Right ventricle myocardium superior (tissue), 1 donor: ENCODE measurements at places on chromosomes 11 and 22. TPM values are rescaled to one million over a fixed set of nuclear protein-coding genes. Genes with fewer than 3 reads are reported as not detected.

DNA sequence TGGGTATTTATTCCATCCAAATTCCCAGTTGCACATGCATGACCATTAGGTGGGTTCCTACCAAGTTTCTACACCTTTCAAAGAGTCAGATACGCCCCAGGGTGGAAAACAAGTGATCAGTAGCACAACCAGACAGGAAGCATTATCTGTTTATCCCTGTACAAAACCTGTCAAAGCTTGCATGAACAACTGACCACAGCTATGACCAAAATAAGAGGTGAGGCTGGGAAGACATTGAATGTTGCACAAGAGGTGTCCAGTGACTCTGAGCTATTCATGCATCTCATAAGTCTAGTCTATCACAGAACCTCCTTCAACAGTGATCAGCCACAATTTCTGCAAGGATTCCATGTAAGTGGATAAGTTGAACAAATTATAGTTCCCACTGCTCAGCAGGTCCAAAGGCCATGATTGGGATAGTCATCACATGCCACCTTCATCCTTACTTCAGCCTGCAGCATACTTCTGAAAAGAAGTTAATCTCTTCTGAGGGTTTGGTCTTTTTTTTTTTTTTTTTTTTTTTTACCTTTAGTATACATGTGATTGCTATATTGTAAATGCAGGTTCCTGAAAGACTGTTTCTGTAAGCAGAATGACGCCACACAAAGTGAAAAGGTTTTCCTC, 28.0 kb upstream of the TMEM45B start:
- no peak for DNase-seq

GRCh38 chr22:40408718-40409612, 38.6 kb downstream of the SGSM3 start:
- DNase-seq, result no peak

DNA sequence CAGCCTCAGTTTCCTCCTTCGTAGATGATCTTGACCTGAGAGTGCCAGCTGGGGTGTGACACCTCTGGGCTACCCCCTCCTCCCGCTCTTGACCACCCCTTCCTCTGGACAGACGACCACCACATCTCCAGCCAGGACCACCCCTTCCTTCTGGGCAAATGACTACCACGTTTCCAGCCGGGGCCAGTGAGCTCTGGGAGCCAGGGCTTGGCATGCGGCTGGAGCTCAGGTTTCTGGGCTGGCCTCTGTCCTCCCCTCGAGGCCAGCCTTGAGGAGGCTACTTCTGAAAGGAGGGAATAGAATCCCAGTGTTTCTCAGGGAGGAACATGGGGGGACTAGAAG, 120.9 kb downstream of the KCNQ1OT1 start:
- DNase-seq, result peak; percentile 11

The VWA5A gene
- 3.5 TPM for total RNA-seq

GRCh38 chr11:134668076-134668475, 256.0 kb upstream of the B3GAT1 start:
- DNase-seq, result no peak

The OR8B12 gene
- total RNA-seq, result not detected

The CDC45 gene
- 0.62 TPM for total RNA-seq

DNA sequence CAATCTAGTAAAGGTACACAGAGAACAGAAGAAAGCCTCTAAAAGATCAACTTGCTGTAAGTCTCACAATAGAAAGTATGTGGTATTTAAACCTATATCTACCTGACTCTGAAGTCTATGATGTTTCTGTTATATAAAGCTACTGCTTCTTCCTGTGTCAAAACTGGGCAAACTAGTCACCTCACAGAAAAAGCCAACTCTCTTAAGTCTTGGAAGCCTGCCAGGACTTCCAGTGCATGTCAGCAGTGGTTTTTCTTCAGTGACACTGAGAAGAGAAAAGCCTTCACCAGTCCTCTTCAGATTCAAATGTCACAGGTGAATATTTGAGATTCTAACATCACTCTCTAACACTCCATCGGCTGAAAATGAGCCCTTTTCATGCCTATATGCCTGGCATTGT, 808.0 kb downstream of the DLG2 start:
- DNase-seq, result no peak

DNA sequence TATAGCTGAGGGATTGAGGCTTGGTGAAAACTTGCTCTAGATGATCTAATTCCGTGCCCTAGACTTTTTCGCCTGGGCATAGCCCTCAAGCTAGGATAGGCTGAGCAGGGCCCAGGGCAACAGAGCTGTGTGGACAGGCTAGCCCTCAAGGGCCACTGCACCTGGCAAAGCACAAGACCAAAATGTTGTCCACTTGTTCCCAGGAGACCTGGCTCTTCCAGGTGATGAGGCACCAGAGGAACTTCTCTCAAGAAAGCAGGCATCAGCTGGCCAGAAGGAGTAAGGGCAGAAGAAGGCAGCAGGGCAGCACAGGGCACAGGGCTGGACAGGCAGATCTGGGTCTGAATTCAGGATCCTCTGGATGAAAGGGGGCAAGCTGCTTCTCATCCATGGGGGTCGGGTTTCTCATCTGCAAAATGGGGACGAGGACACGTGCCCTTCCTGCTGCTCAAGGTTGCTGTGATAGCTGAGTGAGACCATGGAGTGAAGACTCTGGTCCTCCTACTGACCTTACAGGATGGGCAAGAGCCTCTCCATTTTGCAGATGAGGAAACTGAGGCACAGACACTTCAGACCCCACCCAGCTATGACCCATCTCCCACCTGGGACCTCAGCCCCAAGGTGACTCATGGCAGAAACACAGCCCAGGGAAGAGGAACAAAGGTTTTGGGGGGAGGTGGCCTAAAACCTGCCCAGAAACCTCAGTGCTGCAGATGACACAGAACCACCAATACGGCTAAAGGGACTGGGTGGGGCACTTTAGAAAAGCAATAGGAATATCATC, 42.2 kb upstream of the PRDM11 start:
- DNase-seq, result no peak

The PRR33 gene
- total RNA-seq, result 5.8 TPM
